Osteocyte (in vitro differentiated cells): ENCODE measurements at places on chromosomes 11 and 22. TPM values are rescaled to one million over a fixed set of nuclear protein-coding genes. Genes with fewer than 3 reads are reported as not detected.

DNA sequence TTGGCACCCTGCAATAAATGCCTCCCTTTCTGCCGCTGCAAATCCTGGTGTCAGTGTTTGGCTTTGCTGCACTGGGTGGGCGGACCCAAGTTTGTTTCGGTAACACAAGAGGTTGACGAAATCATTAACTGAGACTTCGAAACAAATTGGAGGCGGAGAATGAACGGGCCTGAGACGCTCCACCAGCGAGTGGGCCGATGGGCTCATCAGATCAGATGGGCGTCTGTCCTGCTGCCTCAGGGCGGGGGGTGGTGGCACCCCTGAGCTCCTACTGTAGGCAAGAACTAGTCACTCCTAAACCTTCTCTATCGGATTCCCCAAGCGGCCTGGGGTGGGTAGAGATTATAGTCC, 918 bp upstream of the CAPN5 start:
- no peaks in the 10 kb centered on the region for H3K36me3 ChIP-seq
- H3K27ac ChIP-seq: peak overlapping the region; percentile 87

DNA sequence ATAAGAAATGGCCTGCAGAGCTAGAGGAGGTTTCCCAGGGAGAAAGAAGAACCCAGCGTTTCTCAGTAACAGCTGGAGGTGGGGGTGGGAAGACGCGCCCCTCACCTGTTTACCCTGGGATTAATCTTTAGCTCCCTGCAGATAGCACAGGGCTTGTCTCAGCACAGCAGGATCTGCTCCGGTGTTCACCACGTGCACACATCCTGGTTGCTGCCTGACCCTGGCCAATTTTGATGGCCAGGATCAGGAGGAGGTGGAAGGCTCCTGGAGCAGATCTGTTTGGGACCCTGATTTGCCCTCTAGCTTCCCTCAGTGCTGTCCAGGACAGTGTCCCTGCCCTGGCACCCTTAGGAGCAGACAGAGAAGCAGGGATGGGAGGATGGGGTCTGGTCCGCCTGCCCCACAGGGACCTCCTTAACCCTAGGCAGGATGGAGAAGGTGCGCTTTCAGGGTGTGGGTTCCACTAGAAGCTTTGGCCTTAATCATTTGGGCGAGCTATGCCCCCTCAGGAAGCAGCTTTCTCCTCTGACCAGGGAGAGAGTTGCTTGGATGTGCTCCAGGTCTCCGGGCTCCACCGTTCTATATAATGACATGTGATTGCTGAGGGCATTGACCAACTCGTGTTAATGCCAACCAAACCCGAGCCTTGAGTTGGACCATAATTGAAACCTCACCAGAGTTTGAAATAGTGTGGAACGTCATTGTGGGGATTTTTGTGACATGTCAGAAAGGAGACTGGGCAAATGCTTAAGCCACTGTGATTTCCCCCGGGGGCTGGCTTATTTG, 19.3 kb downstream of the UPB1 start:
- no peaks in the 10 kb centered on the region for H3K36me3 ChIP-seq
- H3K27me3 ChIP-seq: no peaks in the 10 kb centered on the region
- H3K4me1 ChIP-seq: peaks cover 26% of the 10 kb centered on the region
- no peak for DNase-seq

GRCh38 chr11:2312232-2313042, 10.6 kb downstream of the TSPAN32 start:
- H3K4me3 ChIP-seq: no peak overlapping the region
- peak overlapping the region; percentile 75 for H3K27ac ChIP-seq
- peaks cover 27% of the 10 kb centered on the region for H3K4me1 ChIP-seq

- H3K27ac ChIP-seq: no peak overlapping the region
- H3K36me3 ChIP-seq: no peaks in the 10 kb centered on the region
- H3K4me3 ChIP-seq: no peak overlapping the region
- peaks cover 21% of the 10 kb centered on the region for H3K4me1 ChIP-seq
- DNase-seq: no peak
Observed at GRCh38 chr11:82898241-82898640, 2.0 kb downstream of the PRCP start.

Gene LDHAL6A
- not detected in 2 replicates for total RNA-seq

Gene CDC42EP1
- total RNA-seq: 282 and 283 TPM in 2 replicates

GRCh38 chr11:90908074-90908473, 685.2 kb upstream of the CHORDC1 start:
- H3K27ac ChIP-seq: no peak overlapping the region
- H3K4me1 ChIP-seq: no peaks in the 10 kb centered on the region
- no peaks in the 10 kb centered on the region for H3K36me3 ChIP-seq
- H3K27me3 ChIP-seq: peaks cover 11% of the 10 kb centered on the region
- H3K4me3 ChIP-seq: no peak overlapping the region

DNA sequence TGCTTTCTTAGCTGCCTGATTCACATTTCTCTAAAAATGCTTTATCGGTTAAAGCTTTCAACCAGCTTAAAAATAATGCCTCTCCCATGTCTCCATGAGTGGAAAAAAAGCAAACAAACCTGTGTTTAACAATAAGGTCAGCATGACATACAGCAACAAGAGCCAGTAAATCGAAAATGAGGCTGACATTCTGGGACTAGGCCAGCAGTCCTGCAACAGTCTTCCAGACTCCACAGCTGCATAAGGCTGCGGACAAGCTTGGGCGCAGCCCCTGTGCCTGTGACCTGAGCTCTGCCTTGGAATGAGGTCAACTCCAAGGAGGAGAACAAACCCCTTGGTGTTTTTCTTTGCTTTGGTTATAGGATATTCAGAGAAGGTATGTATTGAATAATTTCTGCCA, 95.5 kb downstream of the PGR start:
- DNase-seq: no peak
- no peak overlapping the region for H3K27ac ChIP-seq
- no peak overlapping the region for H3K4me3 ChIP-seq

DNA sequence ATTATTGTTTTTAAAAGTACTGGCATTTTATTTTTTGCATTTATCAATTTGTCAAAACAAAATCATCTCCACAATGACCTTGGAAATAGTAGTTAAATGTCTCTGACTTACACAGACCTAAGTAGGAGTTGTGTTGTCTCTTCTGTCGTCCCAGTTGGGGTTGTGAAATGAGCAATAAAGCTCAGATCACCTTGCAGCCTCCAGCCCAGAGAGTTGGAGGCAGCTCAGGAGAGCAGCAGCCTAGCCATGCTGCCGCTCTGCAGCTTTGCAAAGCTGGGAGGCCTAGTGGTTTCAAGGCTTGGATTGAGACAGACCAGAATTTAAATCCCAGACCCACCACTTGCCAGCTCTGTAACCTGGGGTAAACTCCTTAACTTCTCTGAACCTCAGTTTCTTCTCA, 65.2 kb upstream of the CRYBB3 start:
- no peaks in the 10 kb centered on the region for H3K36me3 ChIP-seq
- peaks cover 9% of the 10 kb centered on the region for H3K27me3 ChIP-seq
- no peak for DNase-seq

DNA sequence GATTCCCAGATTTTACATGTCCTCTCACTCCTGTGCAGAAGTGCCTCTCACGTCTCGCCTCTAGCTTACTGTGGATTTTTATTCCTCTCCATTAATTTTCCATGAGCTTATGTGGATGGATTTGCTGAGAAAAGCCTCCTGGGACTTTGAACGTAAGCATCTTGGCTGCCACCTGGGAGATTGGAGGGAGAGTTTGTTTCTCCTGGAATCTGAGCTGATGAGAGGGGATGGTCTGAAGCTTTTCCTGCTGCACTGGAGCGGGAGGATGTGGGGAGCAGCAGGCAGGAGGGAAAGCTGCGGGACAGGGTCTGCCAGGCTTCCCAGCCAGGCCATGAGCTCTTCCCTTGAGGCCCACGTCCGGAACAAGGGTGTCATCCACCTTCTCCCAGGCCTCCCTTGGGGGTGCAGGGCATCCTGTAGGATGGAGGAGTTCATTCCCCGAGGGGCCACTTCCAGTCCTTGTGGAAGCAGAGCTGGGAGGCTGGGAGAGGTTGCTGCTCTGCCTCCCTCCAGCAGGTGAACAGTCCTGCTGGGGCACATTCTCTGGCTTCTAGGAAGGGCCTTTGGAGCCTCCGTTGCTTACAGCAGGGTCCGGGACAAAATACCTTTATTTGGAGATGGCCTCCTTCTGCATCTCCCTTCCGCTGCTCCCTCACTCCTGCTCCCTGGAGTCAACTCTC, 3.6 kb upstream of the SHANK2 start:
- no peaks in the 10 kb centered on the region for H3K36me3 ChIP-seq
- no peak overlapping the region for H3K4me3 ChIP-seq
- peaks cover 29% of the 10 kb centered on the region for H3K27me3 ChIP-seq
- H3K4me1 ChIP-seq: peaks cover 13% of the 10 kb centered on the region

DNA sequence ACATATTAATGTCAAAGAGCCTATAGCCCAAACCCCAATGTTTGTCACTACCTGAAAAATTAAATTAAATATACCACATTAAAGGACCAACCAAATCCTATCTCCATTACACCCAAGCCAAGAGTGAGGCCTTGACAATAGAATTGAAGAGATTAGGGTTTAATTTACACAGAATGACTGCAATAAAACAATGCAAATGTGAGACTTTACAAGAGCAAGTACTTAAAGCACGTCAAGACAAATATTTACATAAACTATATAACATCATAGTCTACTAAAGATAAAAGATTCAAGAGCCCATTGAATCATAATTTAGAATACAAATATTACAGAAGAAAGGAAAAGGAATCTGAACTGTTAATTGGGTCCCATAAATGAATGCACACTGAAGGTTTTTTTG, 85.6 kb downstream of the CADM1 start:
- H3K27ac ChIP-seq: no peak overlapping the region
- peaks cover 10% of the 10 kb centered on the region for H3K4me1 ChIP-seq
- peaks cover 9% of the 10 kb centered on the region for H3K27me3 ChIP-seq
- H3K4me3 ChIP-seq: no peak overlapping the region

DNA sequence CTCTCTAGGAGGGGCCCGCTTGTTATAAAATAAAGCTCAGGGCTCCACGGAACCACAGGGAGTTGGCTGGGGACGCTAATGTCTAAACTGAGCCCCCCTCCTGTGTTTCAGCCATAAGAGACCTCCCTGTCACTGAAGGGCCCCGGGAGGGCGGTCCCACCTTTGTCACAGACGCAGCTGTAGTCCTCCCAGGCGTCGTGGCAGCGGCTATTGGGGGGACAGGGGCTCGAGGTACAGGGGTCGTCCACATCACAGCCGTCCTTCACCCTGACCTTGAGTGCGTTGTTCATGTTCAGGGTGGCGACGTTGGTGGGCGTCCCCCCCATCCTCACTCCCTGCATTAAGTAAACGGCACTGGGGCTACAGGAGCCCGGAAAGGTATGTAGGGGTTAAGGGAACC, 62.0 kb downstream of the TRMU start:
- no peaks in the 10 kb centered on the region for H3K27me3 ChIP-seq
- no peak for DNase-seq
- no peak overlapping the region for H3K4me3 ChIP-seq

DNA sequence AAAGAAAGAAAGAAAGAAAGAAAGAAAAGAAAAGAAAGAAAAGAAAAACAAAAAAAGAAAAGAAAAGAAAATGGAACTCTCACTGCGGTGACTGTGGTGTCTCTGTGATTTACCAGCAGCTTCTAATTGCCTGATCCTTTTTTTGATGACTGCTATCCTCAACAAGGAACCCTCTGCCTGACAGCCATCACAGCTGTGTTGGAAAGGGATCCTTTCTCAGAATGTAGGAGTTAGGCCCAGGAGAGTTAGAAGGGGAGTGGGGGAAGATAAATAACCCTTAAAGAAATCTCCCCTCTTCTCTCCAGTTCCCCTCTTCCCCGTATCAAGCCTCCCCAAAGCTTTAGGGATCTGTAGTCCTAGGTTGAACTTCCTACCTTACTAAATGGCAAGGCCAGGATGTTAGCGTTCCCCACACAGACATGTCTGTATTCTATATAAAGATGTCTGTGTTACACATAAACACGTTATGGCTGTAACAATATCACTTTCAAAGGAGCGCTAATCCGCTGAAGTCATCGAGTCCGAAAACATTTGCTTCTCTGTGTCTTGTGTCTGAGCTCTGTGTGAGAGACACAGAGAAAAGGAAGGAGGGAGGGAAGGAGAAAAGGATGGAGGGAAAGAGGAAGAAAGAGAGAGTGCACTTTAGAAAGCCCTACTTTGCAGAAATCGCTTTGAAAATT, 26.8 kb upstream of the WT1 start:
- no peak for DNase-seq
- no peaks in the 10 kb centered on the region for H3K27me3 ChIP-seq
- no peak overlapping the region for H3K4me3 ChIP-seq

Gene MS4A12
- not detected in 2 replicates for total RNA-seq

- DNase-seq: no peak
- no peak overlapping the region for H3K27ac ChIP-seq
- H3K4me1 ChIP-seq: no peaks in the 10 kb centered on the region
- H3K27me3 ChIP-seq: no peaks in the 10 kb centered on the region
Observed at GRCh38 chr11:112881461-112881860, 79.8 kb upstream of the NCAM1 start.

Gene ENTHD1
- total RNA-seq: not detected in 2 replicates

GRCh38 chr11:26474401-26474800, 97.7 kb downstream of the MUC15 start:
- no peak overlapping the region for H3K27ac ChIP-seq
- H3K4me1 ChIP-seq: no peaks in the 10 kb centered on the region
- H3K4me3 ChIP-seq: no peak overlapping the region
- H3K27me3 ChIP-seq: peaks cover 2% of the 10 kb centered on the region
- no peak for DNase-seq
- no peaks in the 10 kb centered on the region for H3K36me3 ChIP-seq

DNA sequence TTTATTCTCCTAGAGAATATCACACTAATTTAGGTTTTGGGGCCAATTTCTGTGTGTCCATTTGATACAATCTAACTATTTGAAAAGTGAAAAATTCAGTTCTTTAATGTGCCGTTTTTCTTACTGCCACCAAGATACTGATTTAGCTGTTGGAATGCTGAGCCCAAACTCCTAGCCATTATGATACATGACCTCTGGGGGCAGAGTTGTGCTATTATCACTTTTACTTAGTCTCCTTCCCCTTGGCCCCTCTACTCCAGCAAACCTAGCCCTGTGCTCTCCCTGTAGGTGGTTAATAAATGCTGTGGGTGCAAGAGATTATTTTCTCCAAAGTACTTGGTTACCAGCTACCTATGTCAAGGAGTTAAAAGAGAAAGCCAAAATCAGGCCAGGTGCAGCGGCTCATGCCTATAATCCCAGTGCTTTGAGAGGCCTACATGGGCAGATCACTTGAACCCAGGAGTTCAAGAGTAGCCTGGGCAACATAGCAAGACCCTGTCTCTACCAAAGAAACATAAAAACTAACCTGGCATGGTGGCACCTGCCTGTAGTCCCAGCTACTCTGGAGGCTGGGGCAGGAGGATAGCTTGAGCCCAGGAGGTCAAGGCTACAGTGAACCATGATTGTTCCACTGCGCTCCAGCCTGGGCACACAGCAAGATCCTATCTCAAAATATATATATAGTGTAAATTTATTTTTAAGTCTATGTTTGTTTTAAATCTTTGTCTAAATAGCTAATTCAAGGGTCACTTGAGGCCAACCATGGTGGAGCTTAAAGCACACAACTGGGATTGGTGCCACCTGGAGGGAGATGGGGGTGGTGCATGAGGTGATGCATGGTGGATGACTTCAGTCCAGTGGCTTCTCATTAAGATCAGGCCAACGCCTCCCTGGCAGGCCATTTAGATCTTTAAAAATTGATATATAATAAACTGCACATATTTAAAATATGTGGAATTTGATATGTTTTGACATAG, 193.2 kb upstream of the PLET1 start:
- no peak for DNase-seq
- H3K4me3 ChIP-seq: no peak overlapping the region
- H3K36me3 ChIP-seq: no peaks in the 10 kb centered on the region
- H3K27me3 ChIP-seq: peaks cover 13% of the 10 kb centered on the region
- no peaks in the 10 kb centered on the region for H3K4me1 ChIP-seq

Gene RAB38
- total RNA-seq: not detected in 2 replicates

Gene RFPL1
- not detected in 2 replicates for total RNA-seq
